MV-4-11 (cell line): ENCODE measurements at places on chromosomes 16 and 17.

- no peak for DNase-seq
These were observed 54.5 kb downstream of the MYO18A start for GRCh38 chr17:29125651-29126050.

- DNase-seq, result peak; percentile 54
These were observed at the start of gene PLD2 for GRCh38 chr17:4806777-4807604. TSS of gene PLD2 (plus strand) at chr17:4807152. CDS start at chr17:4807773, 621 bp downstream.

DNA sequence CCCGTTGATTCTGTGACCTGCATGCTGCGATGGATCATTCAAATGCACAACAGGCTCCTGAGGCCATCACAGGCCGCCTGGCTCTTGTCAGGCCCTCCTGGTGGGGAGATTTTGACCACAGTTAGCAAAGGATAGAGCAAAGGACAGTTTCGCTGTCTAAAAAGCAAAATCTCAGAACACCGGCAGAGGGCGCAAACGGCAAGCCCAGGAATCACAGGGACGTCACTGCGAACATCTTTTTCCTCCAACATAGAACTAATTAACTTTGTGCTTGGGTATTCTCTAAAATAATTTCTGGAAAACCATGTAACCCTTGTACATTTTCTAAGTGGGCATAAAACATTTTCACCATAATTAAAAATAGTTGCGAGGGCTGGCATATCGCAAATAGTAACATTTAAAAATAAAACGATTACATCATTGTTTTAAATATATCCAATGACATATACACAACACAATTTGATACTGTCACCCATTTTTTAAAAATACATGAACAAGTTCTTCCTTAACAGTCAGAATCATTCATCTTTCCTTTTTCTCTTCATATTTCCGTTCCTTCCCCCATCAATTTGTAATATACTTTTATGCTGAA lies 19.7 kb upstream of the SLC47A1 start:
- peak; percentile 59 for DNase-seq

- DNase-seq, result peak; percentile 68
These were observed 31.2 kb downstream of the TMEM238L start for GRCh38 chr17:10772425-10773380.

DNA sequence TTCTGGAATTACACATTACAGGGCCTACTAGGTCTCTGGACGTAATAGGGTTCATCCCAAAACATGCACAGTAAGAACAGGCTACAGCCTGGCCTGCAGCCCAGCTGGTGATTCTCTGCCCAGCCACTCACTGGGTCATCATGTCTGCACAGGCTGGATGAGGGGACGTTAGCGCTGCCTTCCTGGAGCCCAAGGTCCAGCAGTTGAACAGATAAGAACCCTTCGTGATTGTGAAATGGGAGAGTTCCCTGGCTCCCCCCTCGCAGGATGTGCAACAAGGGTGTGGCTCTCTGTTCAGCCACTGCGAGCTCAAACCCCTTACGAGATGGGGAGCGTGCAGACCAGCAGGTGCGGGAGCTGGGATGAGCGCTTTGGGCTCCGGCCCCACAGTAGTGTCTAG lies 200.0 kb upstream of the CDH5 start:
- no peak for DNase-seq

DNA sequence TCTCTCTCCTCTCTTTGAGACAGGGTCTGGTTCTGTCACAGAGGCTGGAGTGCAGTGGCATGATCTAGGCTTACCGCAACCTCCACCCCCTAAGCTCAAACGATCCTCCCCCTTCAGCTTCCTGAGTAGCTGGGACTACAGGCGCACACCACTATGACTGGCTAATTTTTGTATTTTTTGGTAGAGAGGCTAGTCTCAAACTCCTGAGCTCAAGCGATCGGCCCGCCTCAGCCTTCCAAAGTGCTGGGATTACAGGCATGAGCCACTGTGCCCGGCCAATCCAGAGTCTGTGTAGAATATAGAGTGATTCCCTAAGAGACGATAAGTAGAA lies 65.8 kb upstream of the RPH3AL start:
- DNase-seq, result peak; percentile 64

DNA sequence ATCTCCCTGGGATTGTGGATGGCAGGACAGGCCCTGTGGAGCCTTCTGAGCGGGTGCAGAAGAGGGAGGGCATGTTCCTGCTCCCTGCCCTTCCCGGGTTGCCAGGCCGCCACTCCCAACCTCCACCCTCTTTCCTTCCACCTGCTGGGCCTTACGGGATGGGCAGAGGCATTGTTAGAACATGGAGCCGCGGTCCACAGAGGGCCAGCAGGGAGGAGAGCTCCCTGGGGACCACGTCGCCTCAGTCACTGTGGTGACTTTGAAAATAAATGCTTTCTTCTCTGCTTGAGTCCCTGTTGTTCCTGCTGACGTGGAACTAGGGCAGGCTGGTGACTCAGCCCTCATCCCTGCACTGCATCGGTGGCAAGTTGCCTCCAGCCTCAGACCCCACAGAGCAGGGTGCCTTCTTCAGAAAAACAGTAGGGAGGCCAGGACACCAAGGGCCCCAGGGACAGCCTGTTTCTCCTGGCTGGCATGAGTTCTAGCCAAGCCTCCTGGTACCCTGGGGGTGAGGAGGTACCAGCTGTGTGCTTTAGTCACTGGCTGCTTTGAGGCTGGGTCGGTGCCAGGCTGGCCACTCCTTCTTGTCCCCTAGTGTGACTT lies 224.9 kb downstream of the SEC14L1 start:
- DNase-seq, result peak; percentile 44

GRCh38 chr17:5068236-5068635 lies 10.0 kb upstream of the ZFP3 start:
- DNase-seq, result no peak

- DNase-seq, result peak; percentile 88
These were observed 41.1 kb downstream of the MYO18A start for GRCh38 chr17:29138971-29139691.

DNA sequence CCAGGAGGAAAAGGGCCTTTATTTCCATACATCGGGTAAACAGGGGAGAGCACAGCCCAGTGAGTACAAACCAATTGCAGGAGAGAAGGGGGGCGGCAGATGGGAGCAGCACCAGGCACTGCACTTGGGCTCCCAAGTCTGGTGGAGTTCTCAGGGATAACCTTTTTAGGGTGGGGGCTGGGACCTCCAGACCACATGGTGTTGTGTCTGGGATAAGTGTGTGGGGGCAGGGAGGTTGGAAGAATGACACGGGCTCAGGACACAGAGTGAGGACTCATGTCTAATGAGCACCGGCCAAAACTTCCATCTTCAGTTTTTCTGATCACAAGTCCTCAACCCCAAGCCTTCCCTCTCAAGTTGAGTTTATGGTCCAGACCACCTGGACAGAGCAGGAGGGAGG lies 30.6 kb downstream of the PIPOX start:
- no peak for DNase-seq

DNA sequence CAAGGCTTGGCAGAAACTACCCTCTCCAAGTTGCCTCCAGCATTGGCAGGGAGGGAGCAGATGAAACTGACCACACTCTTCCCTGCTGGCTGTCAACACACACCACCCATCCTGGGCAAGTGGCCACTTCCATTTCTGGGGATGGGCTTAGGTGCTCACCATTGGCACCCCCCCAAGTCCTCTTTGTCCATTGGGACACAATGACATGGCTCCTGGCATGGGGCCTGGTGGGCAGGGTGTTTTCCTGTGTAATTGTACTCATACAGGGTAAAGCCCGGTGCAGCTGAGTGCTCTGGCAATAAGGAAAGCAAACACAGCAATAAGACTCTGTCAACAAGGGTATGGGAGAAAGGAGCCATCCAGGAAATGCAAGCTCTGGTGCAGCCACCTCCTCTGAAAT lies 22.6 kb downstream of the SCNN1B start:
- DNase-seq, result no peak

- no peak for DNase-seq
These were observed 205.5 kb upstream of the CNTNAP4 start for GRCh38 chr16:76071690-76072089.

GRCh38 chr16:48911700-48912099 lies 301.7 kb upstream of the N4BP1 start:
- DNase-seq, result peak; percentile 12

DNA sequence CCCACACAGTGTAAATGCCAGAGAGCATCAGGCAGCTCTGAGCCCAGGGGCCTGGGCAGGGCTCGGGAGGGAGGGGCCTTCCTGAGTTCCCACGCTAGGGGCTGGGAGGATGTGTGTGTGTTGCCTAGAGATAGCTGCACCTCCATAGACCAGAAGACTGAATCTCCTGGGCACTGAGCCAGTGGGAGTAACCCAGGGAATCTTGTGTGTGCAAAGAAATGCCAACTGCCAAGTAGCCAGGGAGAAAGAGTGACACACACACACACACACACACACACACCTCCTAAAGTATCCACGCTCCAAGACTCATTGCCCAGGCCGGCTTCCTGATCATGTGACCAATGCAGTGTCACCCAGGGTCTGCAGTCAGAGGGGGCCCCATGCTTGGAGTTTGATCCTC lies 166.2 kb upstream of the RPL38 start:
- DNase-seq, result no peak

DNA sequence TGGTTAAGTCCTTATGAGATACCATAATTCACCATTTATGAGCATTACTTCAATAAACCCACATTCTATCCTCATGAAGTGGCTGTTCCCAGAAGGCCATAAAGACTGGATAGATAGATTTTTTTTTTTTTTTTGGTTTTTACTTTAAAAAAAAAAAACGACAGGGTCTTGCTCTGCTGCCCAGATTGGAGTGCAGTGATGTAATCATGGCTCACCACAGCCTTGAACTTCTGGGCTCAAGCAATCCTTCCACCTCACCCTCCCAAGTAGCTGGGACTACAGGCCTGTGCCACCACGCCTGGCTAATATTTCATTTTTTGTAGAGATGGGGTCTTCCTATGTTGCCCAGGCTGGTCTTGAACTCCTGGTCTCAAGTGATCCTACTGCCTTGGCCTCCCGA lies 102.3 kb downstream of the XYLT1 start:
- peak; percentile 32 for DNase-seq

DNA sequence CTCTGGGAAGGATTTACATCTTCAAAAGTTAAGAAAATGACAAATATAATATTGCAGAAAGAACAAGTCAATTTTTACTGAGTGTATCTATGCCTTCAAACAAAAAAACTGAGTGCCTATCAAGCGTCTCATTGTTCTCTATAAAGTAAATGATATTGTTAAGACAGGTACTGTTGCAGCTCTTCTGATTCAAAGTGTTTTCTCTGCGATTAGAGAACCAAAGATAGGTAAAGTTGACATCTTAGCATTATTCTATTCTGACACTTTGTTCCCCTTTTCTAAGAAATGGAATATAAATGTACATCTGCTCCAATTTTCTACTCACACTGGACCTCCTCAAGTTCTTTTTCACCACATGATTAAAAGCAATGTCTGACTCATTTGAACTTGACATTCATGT lies 1317.7 kb downstream of the CDH11 start:
- DNase-seq, result no peak

GRCh38 chr16:1983544-1984346 lies at the start of gene GFER:
TSS of gene GFER (plus strand) at chr16:1984193. CDS start at chr16:1984219, 26 bp downstream.
- peak; percentile 73 for DNase-seq

DNA sequence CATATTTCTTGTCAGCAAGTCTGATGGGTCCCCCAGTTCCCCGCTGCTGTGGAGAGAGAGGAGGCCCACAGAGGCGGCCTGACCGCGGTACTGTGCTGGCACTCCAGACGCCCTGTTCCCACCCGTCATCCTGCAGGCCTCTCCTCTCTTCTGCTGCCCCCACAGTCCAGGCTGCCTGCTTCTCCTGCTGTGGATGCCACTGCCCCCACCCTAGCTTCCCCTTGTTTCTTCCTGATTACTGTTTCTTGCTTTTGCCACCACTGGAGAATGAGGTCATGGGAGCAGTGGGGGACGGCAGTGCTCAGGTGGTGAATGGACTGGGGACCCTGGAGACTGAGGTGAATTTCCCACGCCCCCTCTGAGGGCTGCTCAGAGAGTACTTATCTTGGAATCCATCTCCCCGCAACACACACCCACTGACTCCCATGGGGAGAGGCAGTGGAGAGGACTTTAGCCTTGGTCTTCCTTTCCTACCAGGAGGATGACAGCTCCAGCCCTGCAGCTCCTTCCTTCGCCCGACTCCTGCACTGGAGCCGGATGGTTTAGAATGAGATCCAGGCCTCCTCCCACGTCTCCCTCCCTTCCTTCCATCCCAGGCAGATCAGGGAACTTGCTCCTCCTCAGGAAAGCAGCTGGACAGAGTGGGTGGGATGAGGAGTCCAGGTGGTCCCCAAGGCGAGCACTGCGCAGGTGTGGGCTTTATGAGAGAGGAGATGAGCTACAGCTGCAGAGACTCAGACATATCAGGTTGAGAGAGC lies 60.4 kb downstream of the PLXDC1 start:
- no peak for DNase-seq

DNA sequence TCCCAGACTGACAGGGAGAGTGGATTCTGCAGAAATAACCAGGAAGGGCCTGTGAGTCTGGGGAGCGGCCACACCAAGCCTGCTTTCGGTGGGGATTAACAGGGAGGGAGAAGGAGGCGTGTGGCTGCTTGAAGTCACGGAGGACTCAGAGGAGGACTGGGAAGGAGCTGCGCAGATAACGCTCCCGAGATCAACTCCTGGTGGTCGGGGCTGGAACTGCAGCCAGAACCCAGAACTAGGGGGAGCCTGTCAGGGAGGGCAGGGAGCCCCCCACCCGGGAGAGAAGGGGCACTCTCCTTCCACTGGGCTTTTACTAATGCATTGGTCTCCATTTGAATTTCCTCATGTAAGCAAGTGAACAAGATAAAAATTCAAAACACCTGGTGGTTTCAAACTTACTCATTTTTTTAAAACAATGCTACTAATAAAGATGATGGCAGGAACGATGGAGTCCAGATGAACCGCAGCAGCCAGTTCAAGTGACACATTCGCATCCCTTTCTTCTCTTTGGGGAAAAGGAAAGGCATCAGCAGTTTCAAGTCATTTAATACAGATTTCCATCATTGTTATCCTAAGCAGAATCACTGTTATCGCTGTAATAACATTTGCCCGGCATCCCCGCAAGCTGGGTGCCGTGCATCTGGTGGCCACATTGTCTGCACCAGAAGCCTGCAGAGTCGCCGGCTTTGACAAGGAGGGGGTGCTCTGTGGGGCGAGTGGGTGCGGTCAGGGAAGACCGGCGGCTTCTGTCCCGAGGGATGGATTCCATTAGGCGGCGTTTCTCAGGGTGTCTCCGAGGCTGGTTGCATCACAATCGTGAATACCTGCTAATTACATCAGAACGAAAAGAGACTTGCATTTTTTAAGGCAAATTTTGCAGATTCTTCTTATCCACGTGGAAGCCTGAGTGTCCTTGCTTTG lies 183.0 kb downstream of the FOXL1 start:
- no peak for DNase-seq

- no peak for DNase-seq
These were observed 351 bp upstream of the GDPD1 start for GRCh38 chr17:59219992-59220327.

DNA sequence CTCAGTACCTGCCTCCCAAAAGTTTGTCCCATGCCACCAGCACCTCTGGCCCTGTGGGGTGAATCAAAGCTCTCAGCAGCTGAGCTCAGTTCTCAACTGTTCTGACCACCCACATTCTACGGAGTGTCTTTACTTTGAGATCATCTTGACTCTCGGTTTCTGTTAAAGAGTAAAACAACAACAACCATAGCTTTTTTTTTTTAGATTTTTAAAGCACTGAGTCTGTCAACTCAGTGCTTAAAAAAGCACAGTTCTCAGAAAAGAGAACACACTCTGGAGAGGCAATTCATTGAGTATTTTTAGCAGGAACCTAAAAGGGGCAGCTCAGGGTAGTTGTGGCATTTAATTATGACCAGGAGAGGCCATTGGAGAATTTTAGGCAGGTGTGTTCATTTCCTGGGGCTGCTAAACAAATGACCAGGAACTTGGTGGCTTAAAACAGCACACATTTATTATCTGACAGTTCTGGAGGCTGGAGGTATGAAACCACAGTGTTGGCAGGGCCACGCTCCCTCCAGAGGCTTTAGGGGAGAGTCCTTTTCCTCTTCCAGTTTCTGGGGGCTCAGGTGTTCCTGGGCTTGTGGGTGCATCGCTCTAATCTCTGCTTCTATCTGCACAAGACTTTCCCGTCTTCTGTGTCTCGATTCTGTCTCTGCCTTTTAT lies 6.7 kb upstream of the WFIKKN2 start:
- peak; percentile 59 for DNase-seq
